Umbilical cord (tissue), 2 donors: ENCODE measurements at places on chromosomes 12 and 14.
A peak's percentile ranks its signal among the peaks of the same experiment; 100 is the strongest.

GRCh38 chr12:102522768-102523167, 42.4 kb upstream of the IGF1 start:
- no peak for DNase-seq

GRCh38 chr12:53223389-53224060, 8.5 kb downstream of the RARG start:
- peak; percentile 89 for DNase-seq

DNA sequence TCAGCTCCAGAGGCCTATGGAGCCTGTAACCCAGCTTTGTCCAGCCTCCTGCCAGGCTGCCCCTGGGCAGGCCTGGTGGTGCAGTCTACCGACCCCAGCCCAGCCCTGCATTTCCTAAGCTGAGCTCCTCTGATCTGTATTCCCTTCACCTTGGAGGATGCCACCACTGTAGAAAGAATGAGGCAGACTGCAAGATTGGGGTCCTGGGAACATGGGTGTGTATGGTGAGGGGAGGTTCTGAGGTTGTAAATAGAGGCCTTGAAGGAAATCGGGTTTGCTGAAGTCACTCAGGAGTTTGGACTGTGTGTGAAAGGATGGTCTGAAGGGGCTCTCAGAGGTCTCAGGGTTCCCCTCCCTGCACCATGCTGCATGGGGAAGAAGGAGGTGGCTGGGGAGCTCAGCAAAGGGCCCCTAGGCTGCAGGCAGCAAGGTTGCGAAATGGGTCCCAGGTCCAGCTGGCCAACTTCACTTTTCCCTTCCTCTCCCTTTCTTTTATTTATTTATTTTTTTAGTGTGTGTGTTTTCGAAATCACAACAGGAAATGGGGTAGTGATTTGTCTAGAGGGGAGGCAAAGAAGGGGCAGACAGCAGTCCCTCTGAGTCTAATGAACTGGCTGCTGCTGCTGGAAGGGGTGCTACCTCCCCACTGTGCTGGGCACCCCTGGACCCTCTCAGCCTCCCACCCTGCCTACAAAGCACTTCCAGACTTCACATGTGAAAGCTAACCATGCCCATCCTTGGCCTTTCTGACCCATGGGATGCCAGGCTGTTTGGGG, 1.2 kb upstream of the LRP1-AS start:
- peak; percentile 66 for DNase-seq

- no peak for DNase-seq
Observed at GRCh38 chr12:45363903-45364302, 148.0 kb downstream of the ANO6 start.

DNA sequence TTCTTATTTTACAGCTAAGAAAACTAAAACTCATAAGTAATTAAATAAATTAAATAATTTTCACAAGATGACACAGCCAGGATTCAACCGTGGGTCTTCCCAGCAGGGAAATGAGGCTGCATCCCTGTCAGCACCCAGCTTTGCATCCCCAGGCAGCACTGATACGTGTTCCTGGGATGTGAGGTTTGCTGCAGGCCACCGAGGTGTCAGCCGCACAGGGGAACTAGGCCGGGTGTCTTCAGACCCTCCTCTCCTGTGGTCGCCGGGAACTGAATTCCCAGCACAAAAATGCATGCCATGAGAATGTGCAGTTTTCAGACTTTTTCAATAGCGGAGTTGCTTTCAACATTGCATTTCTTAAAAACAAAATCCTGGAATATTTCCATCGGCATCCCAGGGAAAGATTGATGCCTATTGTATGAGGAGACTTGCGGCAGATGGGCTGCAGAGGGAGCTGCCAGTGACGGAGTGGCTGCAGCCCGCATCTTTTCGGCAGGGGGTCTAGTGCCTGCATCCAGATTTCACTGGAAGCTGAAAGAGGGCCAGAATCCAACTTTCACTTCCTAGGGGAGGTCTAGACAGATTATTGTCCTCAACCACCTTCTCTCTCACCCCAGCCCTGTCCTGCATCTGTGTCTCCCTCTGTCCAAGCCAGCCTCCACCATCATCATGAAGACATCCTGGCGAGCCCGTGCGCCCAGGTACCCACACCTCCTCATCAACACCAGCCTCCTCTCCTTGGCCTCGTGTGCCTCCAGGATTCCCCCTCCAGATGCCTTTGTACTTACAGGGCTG, 12.6 kb downstream of the LRTM2 start:
- DNase-seq: no peak

DNA sequence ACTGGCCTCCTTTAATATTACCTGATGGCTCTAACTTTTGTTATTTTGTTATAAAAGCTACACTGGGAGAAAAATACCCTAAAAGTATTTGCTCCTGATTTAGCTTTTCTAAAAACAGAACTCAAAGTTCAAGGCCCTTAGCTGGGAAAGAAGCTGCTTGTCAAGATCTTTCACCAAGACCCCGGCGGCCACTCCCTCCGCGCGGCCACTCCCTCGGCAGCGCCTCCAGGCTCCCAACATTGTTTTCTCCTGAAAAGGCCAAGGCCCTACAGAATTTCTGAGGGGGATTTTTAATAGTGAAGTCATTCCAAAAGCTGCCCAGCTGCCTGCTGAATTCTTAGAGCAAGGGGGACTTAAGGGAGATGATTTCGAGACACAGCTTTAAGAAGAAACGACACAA, 96.4 kb downstream of the NTN4 start:
- peak; percentile 43 for DNase-seq

DNA sequence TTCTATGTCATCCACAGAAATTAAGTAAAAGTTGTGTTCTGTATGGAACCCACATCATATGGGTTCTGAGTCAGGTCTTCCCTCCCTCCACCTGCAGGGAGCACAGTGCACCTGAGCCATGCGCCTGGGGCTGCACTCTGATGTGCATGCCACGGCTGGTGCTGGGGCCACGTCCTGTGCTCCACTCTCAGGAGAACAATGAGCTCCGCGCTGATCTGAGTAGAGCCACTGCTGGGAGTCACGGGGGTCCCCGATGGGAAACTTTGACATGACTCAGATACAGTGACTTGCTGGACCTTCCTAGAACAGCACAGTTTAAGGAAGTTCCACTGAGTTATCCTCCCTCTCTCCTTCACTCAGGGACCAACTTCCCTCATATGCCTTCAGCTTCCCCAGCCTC, 683.4 kb downstream of the TMEM121 start:
- DNase-seq: no peak

DNA sequence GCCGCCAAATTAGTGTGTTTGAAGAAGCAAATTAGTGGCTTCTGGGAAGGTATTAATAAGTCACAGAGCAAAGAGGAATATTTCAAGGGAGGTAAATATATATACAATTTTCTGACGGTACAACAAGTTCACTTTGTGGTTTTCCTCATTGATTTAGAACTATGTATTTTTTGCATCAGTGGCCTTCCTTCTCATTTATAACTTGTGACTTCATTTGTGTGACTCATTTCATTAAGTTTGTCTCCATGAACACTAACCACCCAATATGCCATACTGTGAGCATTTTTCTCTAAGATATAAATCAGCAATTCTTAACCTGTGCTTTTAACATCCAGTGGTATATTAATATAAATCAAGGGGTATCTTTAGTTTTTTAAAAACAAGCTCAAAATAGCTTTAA, 29.3 kb upstream of the ARHGAP5 start:
- no peak for DNase-seq

- DNase-seq: no peak
Observed at GRCh38 chr12:106580671-106581508, 1.9 kb upstream of the RFX4 start.

GRCh38 chr14:34039428-34040047, 88.7 kb upstream of the EGLN3 start:
- no peak for DNase-seq

DNA sequence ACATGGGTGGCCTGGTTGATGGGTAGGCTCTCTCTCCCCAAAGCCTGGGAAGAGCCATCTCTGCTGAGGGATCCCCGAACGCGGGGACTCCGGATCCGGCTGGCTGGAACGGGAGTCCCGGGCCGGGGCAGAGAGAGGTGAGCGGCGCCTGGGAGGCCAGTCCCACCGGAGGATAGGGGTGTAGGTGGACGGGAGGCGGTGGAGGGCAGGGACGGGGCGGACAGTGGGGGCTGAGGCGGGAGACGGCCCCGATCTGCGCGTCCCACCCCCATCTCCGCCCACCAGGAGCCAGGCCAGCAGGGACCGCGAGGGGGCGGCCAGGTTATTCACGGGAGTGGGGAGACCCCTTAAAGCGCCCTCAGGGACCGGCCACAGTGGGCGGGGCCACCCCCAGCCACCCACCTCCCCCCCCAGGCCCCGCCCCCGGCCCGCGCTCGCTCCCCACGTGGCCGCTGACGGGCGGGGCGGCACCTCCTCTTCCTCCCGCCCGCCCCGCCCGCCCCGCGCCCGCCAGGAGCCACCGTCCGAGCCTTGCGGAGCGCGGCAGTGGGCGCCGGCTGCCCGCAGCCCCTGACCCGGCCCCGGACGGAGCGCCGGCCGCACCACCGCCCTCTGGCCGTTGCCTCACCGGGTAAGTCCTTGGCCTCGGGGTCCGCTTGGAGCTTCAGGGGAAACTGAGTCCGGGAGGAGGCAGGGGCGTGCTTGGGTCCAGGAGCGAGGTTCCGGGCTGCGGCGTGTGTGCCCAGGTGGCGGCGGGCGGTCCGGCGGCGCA, at the start of gene INF2:
INF2 (plus strand) TSS at position 510 of the 772 bp plus-strand sequence. CDS start 11,748 bp downstream, outside the sequence.
- peak; percentile 69 for DNase-seq

DNA sequence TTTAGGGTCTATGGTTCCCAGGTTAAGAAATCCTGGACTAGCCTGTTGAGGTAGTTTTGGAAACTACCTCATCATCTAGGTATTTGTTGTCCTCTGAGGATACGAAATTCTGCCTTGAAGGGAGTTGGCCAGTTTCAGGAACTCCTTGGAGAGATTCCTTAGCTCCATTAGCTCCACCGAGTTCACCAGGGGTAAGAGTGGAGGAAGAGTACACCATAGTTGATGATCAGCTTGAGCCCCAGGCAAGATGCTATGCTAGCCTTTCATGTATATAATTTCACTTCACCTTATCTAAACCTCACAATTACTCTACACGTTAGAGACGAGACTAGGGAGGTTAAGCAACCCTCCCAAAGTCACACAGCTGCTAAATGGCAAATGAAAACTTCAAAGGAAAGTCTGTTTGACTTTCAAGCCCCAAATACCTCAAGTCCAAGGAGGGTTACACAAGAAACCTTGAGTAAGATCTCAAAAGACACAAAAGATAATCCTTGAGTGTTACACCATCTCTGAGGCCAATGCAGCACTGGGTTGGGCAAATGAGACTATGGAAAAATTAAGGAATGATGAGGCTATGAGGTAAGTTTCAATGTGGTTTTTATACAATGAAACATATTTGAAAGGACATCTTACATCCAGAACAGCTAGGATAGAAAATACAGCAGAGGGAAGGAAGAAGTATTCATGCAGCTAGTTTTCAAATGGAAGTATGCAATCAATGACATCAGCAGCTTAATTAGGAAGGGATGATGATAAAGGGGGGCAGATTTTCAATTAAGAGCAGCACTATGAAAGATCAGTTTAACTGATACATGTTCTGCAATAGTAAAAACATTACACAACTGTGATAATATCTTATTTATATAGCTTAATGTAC, 97.2 kb upstream of the KRAS start:
- DNase-seq: no peak

GRCh38 chr12:43099691-43100163, 452.3 kb downstream of the ADAMTS20 start:
- DNase-seq: peak; percentile 55

DNA sequence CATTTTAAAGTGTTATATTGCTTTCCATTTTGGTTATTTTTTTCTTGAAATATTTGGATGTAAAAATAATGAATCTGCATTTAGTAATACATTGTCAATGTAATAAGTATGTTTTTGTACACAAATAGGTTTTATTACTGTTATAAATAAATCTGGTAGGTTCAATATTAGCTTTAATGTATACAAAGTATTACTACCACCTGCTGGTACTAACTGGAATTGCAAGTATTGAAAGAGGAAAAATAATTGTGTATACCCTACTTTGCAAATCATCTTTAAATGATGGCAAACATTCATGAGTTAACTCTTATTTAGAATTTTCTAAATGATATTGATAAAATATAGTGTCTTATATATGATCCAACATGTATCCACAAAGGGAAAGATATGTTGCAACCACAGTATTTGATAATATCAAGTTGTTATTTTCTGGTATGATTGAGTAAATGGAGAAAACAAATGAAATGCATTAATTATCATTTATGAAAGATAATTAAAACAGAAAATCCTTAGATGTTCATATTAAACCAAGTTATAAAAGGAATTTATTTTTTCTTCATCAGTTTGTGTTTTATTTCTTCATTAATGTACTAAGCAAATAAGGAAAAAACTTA, 3.2 kb downstream of the OR4K2 start:
- no peak for DNase-seq

DNA sequence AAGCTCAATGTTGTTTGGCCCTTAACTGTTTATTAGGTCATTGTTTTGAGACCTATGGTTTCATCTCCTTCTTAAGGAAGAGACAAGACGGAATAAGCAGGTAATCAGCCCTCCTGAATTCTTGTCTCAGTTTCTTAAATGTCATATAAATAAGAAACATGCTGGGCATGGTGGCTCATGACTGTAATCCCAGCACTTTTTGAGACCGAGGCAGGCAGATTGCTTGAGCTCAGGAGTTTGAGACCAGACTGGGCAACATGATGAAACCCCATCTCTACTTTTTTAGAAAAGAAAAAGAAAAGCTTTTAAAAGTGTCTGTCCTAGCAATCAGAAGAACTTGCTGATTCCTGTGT, 5.1 kb downstream of the MTRFR start:
- no peak for DNase-seq

DNA sequence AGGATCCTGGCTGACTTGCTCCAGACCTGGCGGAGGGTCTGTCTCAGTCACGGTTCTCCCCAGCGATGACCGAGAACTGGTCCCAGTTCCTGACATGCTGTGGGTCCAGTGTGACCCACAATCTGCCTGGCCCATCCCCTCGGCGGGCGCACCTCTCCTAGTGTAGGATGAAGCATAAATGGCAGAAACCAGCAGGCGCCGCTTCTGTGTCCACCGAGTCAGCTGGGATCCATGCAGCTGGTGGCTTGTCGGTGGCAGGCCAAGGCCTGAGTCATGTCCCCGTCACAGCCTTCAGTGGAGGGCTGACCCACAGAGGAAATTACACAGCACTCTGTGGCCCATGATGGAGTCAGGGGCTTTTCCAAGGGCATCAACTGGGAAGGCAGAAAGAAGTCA, 38.5 kb downstream of the NFKBIA start:
- DNase-seq: no peak

DNA sequence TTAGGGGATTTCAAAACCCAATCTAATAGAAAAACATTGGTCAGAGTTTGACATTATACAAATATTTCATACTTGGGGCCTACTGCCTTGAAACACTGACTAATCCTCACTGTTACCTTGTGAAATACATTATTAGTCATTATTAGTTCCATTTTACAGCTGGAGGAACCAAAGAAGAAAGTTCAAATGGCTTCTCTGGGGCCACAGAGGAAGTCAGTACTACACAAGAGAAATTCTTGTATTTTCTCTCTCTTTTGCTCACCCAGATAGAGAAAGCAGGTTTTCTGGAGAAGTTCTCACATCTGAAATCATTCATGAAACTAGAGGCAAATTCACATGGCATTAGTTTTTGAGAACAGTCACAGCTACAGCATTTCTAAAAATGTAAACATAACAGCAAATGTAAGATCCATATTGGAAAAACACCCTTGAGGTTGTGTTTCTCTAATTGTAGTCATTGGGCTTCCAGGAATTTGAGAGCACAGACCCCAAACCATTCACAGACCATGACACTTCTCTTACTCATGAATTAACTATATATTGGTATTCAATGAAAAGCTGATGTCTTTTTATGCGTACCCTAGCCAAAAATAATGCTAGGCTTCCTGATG, 83.0 kb downstream of the LLPH start:
- no peak for DNase-seq
